CD8-positive, alpha-beta T cell (primary cell): ENCODE measurements at places on chromosomes 1 and 21. TPM values are rescaled to one million over a fixed set of nuclear protein-coding genes. Genes with fewer than 3 reads are reported as not detected.

DNA sequence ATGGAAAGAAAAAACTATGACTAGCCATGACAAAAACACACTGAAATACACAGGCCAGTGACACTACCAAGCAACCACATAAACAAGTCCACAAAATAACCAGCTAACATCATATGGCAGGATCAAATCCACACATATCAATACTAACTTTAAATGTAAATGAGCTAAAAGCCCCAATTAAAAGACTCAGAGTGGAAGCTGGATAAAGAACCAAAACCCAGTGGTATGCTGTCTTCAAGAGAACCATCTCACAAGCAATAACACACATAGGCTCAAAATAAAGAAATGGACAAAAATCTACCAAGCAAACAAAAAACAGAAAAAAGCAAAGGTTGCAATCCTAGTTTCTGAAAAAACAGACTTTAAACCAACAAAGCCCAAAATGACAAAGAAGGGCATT is 476.2 kb upstream of the BEND5 start:
- no peak for DNase-seq

- no peak for DNase-seq
Observed at GRCh38 chr1:62050165-62050564, 144.5 kb upstream of the L1TD1 start.

Gene TIAM1
- total RNA-seq: 8.0 TPM

DNA sequence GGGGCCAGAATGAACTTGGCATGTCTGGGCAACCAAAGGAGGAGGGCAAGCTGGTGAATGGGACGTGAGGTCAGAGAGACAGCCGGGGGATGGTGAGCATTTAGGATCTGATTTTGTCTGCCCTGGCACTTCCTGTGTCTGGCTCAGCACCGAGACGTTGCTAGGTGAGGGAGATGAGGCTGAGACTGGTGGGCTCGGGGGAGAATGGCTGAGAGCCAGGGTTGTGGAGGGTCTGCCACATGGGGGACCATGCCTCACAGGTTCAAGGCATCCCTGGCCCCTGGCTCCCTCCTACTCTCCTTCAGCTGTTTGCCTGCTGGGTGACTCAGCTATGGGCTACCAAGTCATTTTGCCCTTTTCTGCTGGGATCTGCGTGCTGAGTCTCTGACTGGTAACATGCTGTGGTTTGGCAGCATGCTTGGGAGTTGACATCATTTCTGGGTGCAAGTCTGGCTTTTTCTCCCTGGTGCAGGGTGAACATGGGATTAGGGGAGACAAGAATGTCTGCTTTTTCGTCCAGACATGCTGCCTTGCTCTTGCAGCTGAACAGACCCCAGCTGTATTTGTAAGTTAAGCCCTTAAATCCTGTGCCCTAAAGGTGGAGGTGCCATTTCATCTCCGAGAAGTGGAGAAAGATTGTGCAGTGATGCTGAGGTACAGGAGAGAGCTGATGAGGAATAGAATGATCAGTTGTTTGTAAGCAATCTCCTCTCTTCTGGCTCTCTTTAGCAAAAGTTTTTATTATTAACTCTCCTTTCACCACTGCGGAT is 17.6 kb downstream of the GALNT2 start:
- no peak for DNase-seq

DNA sequence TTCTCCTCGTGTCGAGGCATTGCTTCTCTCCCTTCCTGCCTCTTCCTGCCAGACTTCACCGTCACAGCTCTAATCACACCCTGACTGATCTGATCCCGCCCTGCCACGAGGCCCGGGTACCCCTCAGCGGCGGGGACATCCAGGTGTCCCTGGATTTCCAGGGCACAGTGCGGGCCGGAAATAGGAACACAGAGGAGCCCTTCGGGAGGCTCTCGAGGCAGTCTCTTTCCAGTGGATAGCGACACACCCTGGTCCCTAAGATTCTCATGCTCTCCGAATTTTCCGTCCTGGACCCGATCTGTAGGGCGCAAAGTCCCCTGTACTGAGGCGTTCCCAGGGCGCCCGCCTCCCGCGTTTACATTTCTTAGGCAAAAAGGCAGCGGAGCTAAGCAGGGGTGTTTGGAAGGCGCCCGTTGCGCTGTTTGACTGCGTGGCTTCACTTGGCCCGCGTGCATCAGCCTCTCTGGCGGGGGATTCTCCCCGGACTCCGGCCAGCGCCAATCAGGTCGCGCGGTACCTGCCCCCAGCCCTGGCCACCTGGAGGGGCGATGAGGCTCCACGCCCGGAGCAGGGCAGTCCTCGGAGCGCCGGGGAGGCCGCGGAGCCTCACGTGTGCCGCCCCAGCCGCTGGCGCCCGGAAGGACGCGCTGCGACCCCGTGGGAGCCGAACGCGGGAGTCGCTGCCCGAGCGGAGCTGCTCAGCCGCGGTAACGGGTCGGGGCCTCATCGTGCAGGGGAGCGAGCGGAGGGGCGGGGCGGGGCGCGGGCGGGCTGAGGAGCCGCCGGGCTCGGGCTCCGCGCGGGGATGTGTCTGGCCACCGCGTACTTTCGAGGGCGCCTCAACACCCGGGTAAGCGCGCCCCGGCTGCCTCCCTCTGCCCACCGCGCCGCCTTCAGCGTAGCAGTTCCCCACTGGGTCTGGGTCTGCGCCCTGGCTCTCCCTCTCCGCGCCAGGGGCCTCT is at the start of gene FAM163A:
TSS of gene FAM163A (plus strand) at position 575 of the 962 bp plus-strand sequence. CDS start 69,807 bp downstream, outside the sequence.
- no peak for DNase-seq

DNA sequence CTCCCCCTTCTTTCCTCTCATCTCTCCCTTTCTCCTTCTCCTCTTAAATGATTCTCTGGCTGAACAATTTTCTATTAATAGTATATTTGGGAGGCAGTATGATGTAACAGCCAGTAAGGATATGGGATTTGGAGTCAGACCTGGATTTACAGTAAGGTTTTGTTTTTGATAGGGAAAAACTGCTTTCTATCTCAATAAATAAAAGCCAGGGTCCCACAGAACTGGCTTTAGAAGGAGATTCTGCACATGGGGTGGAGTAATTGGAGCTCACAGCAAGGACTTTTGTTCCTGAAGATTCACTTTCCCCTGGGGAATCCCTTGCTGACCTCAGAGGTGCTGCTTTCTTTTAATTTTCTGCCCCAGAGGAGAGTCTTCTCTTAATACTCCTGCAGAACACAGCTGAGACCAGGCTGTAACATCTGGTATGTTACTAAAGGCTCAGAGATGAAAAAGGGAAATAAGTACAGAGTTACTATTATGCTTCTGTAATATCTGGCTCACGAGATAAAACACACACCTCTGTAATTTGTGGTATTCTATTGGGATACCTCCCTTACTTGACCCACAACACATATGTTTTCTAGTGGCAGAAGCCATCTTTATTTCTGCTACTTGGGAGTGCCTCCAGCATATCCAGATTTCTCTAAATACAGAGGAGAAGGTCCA is 13.4 kb downstream of the EPB41 start:
- DNase-seq: no peak

DNA sequence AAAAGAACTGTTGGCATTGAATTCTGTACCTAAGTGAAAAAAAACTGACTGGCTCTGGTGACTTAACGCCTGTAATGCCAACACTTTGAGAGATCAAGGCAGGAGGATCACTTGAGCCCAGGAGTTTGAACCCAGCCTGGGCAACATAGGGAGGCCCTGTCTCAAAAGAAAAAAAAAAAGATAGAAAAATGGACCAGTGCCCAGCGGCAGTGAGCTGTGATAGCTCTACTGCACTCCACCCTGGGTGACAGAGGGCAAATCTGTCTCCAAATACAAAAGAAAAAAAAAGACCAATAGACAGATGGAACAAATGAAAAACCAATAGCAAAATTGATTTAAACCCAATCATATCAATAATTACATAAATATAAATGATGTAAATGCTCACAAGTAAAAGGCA is 674 bp upstream of the AKR7A3 start:
- DNase-seq: no peak
